ENCODE measurements at places on chromosomes 1 and 21. TPM values are rescaled to one million over a fixed set of nuclear protein-coding genes. Genes with fewer than 3 reads are reported as not detected.
A peak's percentile ranks its signal among the peaks of the same experiment; 100 is the strongest.

Gene PPM1J
- 0.80 TPM for total RNA-seq

- H3K27ac ChIP-seq: peak overlapping the region; percentile 97
- DNase-seq: no peak
- H3K27me3 ChIP-seq: no peaks in the 10 kb centered on the region
- no peak overlapping the region for H3K4me3 ChIP-seq
Observed at GRCh38 chr21:35024071-35024420, 25.1 kb downstream of the RUNX1 start.

- peaks cover 2% of the 10 kb centered on the region for H3K4me1 ChIP-seq
- no peak for DNase-seq
- H3K27ac ChIP-seq: no peak overlapping the region
- H3K27me3 ChIP-seq: peaks cover 6% of the 10 kb centered on the region
Observed at GRCh38 chr1:176211396-176212165, 4.5 kb upstream of the COP1 start.

DNA sequence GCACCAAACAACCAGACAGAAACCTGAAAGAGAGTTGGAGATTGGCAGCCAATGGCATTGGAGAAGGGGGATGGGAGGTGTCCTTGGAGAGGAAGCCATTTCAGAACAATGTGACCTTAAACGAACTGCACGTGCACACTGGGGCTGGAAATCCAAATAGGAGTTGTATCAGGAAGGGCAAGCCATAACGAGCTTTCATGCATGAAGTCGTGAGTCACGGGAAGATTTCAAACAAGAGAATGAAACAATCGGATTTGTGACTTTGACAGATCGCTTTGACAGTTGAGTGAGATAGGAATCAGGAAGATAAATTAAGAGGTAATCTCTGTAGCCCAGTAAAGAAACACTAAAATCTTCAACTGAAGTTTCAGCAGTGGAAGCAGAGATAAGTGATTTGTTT lies 445.8 kb upstream of the ZP4 start:
- DNase-seq: no peak
- no peaks in the 10 kb centered on the region for H3K4me1 ChIP-seq
- no peaks in the 10 kb centered on the region for H3K27me3 ChIP-seq
- H3K36me3 ChIP-seq: no peaks in the 10 kb centered on the region
- no peak overlapping the region for H3K27ac ChIP-seq
- H3K4me3 ChIP-seq: no peak overlapping the region

All from activated naive CD8-positive, alpha-beta T cell treated with anti-CD3 and anti-CD28 coated beads for 36 hours (primary cell).